ENCODE measurements at places on chromosomes 11 and 22.

GRCh38 chr22:36151006-36151595, 9.5 kb downstream of the APOL3 start:
- no peak for DNase-seq

DNA sequence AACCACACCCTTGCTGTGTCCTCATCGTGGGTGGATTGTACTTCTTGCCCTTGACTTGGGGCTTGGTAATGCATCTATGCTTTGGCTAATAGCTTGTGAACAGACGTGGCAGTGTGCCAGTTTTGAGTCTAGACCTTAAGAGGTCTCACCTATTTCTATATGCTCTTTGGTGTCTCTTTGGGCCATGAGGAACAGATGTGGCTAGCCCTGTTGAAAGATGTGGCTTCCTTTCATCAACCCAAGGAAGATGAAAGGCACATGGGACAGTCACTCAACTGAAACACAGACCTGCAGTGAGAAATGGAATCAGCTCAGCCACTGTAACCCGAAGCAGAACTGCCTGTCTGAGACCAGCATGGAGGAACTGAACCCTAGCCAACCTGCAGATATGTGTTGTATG, 7.9 kb upstream of the NELL1 start:
- DNase-seq: no peak

DNA sequence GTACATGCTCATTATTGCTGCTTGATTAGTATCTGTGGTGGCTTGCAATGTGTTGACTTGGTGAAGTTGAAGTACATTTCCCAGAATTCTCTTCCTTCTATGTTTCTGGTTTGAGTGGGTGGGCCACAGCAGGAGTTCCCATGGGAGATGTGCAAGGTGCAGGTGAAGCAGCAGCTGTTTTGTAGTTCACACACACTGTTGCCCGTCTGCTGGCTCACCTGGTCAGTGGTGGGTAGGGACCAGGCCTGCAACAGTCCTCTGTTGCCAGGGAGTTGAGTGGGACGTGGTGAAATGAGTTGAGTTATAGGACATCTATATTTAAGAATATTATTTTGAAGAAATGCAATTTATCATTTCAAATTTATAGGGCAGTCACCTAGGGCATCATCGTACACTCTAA, 417.4 kb downstream of the TMEM135 start:
- no peak for DNase-seq

GRCh38 chr11:88552379-88553062, 215.0 kb upstream of the CTSC start:
- DNase-seq: peak; percentile 24

- DNase-seq: no peak
Measured at GRCh38 chr22:29718949-29719898, 579 bp upstream of the CABP7 start.

DNA sequence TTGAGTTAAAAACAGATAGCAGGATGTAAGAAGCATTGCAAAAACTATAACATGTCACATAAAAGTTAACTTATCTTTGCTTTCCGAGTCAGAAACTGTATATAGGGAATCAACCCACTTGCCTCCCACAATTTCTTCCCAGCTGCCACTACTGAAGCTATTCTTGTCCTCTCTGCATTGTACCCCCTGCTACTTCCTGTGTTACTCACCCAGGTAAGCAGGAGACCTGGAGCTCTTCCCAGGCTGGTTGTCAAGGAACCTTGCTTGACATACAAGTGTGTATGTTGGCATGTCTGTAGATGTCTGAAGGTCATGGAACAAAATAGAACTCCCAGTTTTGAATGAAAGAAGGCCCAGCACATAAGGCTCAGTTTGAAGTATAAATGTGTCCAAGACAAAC, 74.3 kb upstream of the LRRC4C start:
- no peak for DNase-seq

DNA sequence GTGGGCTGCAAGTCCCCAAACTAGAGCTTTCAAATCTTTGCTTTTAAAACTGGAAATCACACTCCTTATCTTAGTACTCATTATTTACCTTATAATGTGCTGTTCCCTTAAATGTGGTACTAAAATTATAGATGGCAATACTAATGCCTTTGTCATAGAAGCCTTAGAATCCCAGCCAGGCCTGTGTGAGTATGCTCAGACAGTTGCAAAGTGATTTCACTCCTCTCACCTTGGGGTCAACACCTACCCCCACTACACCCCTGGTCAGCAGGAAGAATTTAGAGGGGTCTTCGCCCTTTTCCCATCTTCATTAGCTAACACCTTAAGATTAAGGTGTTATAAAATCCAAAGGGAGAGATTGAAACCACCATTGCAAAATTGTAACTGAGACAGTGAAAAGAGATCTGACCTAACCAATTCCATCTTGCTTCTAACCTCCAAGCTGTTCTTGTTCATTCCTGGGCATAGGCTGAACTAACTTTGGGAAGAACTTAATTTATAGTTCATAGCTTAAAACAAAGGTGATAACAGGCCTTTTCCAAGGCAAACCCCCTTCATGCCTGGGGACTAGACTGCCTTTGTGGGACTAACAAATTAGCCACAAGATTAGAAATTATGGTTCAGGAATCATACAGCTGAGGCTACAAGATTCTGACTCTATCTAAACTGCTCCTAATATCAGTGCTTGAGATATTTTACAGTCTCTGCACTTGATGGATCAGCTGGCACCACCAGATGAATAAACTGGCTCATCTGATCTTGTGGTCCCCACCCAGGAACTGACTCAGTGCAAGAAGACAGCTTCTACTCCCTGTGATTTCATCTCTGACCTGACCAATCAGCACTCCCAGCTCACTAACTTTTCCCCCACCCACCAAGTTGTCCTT, 10.4 kb upstream of the MRPL17 start:
- DNase-seq: no peak

DNA sequence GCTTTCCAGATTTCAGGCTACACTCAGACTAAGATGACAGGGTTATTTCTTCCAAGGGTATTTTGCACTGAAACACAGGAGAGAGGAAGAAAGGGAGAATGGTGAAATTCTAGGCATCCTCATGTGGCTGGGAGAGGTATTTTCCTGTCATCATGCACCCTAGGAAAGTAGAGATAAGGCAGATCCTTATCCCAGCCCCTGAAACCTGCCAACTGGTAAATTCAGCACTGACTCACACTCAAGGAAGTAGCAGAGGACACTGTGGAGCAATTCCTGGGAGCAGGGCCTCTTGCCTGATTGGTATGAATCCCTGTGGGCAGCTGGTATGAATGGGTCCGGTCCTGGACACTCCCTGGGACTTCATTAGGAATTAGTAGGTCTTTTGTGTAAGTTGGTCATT, 37.6 kb upstream of the SLC5A1 start:
- DNase-seq: no peak

DNA sequence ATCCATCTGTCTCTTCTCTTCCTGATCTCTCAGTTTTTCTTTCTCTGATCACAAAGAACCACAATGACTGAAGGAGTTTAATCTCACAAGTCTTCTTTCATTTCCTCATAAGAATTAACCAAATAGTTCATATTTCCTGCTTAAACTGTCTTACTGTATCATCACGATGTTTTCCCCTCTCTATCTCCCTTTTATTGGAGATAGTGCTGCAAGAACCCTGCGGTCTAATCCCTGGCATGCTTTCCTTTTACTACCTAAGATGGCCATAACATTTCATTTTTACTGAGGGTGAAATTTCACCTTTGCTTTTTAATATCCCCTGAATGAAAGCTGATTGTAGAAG, 28.9 kb downstream of the CARD18 start:
- DNase-seq: no peak

GRCh38 chr11:72305077-72305476, 61.1 kb upstream of the PHOX2A start:
- no peak for DNase-seq

DNA sequence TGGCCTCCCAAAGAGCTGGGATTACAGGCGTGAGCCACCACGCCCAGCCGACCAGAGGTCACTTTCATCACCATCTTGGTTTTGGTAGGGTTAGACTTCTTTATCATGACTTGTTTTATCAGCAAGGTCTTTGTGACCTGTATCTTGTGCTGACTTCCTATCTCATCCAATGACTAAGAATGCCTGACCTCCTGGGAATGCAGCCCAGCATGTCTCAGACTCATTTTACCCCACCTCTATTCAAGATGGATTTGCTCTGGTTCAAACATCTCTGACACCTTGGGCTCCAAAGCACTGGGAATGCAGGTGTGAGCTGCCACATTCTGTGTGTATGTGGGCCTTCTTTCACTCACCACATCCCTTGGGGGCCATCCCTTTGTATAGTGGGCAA, 5.1 kb upstream of the TALDO1 start:
- no peak for DNase-seq

- DNase-seq: no peak
Measured at GRCh38 chr11:23769214-23769613, 727.6 kb upstream of the LUZP2 start.

DNA sequence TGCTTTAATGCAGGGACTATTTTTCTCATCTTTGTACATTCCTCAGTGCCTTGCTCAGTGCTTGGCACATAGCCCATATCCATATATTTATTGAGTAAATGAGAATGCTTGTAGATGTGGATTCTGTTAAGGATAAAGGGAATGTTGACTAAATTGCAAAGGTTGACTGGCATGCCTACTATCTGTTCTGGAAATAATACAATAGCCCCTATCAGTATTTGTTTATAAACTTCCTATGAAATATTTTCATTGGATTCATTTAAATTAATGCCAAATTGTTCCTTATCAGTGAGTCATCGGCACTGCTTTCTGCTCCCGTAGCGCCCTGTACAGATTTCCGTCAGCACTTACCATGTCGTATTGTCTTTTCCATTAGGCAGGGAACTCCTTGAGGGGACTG, 8.0 kb downstream of the RNF121 start:
- no peak for DNase-seq

- DNase-seq: no peak
Measured at GRCh38 chr22:24975813-24976341, 23.4 kb downstream of the KIAA1671 start.

GRCh38 chr22:20940904-20941385, 23.7 kb downstream of the CRKL start:
- DNase-seq: no peak

GRCh38 chr11:121257976-121258375, 34.6 kb upstream of the SC5D start:
- no peak for DNase-seq

DNA sequence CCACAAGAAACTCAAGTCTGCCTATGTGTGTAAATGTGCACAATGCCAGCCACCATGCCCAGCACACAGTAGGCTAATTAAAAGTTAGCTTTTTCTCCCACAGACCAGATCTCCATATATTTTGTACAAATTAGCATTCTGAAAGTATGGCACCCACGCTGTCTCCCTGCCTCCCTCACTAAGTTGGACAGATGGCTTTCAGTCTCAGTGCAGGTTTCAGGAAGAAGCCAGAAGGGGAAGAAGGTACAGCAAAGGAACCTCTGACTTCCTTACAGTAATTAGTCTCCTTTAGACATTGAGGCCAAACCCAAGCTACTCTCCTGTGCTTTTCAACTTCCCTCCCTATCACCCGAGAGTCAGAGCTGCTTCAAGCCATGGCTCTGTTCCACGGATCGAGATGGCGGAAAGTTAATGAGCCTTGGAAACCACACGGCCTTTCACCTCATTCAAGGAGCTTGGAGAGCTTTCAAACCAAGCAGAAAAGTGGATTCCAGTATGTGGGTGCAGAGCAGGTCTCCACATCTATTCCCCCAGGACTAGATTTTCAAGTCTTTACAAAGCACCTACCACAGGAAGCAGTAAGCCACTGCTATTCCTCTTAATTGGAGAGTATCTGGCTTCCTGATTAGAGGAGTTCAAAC, 221.1 kb upstream of the NARS2 start:
- DNase-seq: peak; percentile 48
